ENCODE measurements at places on chromosomes 4 and X. TPM values are rescaled to one million over a fixed set of nuclear protein-coding genes. Genes with fewer than 3 reads are reported as not detected.
A peak's percentile ranks its signal among the peaks of the same experiment; 100 is the strongest.

DNA sequence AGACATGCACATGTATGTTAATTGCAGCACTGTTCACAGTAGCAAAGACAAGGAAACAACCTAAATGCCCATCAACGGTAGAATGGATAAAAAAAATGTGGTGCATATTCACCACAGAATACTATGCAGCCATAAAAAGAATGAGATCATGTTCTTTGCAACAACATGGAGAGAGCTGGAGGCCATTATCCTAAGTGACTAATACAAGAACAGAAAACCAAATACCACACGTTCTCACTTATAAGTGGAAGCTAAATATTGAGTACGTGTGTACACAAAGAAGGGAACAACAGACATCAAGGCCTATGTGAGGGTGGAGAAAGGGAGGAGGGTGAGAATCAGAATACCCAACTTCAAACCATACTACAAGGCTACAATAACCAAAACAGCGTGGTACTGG is 17.4 kb upstream of the LNX1 start:
- H3K4me3 ChIP-seq = no peak overlapping the region
- H3K4me1 ChIP-seq = no peaks in the 10 kb centered on the region
- no peaks in the 10 kb centered on the region for H3K36me3 ChIP-seq
- no peak overlapping the region for H3K27ac ChIP-seq

GRCh38 chrX:41087201-41087600 is 2.0 kb downstream of the USP9X start:
- no peaks in the 10 kb centered on the region for H3K27me3 ChIP-seq
- peak overlapping the region; percentile 84 for H3K27ac ChIP-seq
- H3K36me3 ChIP-seq = peaks cover 9% of the 10 kb centered on the region
- peaks cover 34% of the 10 kb centered on the region for H3K4me1 ChIP-seq

Gene TEX13B
- not detected for total RNA-seq

- DNase-seq = no peak
- no peak overlapping the region for H3K4me3 ChIP-seq
- no peak overlapping the region for H3K27ac ChIP-seq
- H3K4me1 ChIP-seq = no peaks in the 10 kb centered on the region
- H3K36me3 ChIP-seq = peaks cover 12% of the 10 kb centered on the region
- no peaks in the 10 kb centered on the region for H3K27me3 ChIP-seq
These were observed 22.6 kb upstream of the CLCN4 start for GRCh38 chrX:10133980-10134676.

- no peaks in the 10 kb centered on the region for H3K4me1 ChIP-seq
- peaks cover 7% of the 10 kb centered on the region for H3K27me3 ChIP-seq
- H3K27ac ChIP-seq = no peak overlapping the region
- H3K4me3 ChIP-seq = no peak overlapping the region
- H3K36me3 ChIP-seq = no peaks in the 10 kb centered on the region
These were observed 204.8 kb upstream of the RASGEF1B start for GRCh38 chr4:81676537-81676936.

GRCh38 chrX:69431420-69431819 is 72.7 kb upstream of the NALF2 start:
- H3K36me3 ChIP-seq = no peaks in the 10 kb centered on the region
- H3K27ac ChIP-seq = no peak overlapping the region
- no peaks in the 10 kb centered on the region for H3K4me1 ChIP-seq

Gene RWDD4
- 24.2 TPM for total RNA-seq

- no peak for DNase-seq
- H3K4me1 ChIP-seq = no peaks in the 10 kb centered on the region
- H3K4me3 ChIP-seq = no peak overlapping the region
- peaks cover 76% of the 10 kb centered on the region for H3K27me3 ChIP-seq
- H3K27ac ChIP-seq = no peak overlapping the region
These were observed 18.3 kb upstream of the PITX2 start for GRCh38 chr4:110641218-110641617.

DNA sequence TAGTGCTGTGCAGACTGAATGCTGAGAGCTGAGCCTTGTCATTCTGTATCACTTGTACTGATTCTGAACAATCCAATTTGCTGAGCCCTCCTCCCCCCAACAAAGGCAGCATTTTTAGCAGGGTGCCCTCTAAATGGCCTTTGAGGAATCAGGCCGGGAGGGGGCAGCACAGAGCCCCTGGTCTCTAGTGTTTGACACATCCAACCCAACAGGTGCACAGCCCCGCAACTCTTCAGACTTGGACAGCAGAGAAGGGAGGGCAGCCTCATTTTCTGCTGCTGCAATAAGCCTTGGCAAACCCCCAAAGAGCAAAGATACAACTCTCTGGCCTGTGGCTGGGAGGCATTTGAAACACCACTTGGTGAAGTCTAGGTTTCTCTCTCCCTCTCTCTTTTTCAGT is 3.4 kb downstream of the ATP1B4 start:
- peak; percentile 14 for DNase-seq
- no peak overlapping the region for H3K27ac ChIP-seq
- peaks cover 3% of the 10 kb centered on the region for H3K27me3 ChIP-seq
- H3K36me3 ChIP-seq = no peaks in the 10 kb centered on the region

DNA sequence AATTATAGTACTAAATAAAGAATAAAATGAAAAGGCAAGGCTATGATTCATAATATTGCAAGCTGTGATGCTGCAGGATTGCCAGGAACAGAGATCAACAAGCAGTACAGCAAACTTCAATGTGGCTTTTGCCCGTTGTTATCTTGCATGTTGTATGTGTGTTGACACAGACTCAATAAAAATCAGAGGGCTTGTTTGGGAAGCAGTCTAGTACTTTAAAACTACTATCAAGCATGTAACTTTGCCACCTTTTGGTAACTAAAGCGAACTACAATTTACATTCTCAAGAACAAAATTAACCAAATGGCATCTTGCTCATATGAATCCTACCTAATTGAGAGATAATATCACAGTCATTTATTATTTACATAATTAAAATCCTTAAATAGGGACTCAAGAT is 79.8 kb upstream of the GPM6A start:
- no peak overlapping the region for H3K4me3 ChIP-seq
- H3K36me3 ChIP-seq = no peaks in the 10 kb centered on the region
- no peaks in the 10 kb centered on the region for H3K27me3 ChIP-seq
- H3K27ac ChIP-seq = no peak overlapping the region

DNA sequence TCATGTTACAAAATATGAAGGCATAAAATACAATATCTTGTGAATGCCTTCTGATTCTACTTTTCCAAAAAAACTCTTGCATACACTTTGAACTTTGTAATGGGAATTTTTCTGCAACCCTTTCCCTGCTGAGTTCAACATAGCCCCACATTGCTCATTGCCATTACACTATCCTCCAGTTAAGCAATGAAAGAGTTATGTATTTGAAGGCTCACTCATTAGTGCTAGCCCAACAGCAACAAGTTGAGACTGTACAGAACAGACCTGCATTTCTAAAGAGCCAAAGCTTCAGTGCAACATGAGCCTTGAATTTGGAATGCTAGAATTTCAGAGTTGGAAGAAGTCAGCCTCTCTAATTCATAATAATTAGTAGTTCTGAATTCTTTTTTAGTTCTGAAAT is 44.4 kb upstream of the STAG2 start:
- H3K36me3 ChIP-seq = no peaks in the 10 kb centered on the region
- DNase-seq = no peak
- no peak overlapping the region for H3K4me3 ChIP-seq
- H3K27me3 ChIP-seq = no peaks in the 10 kb centered on the region
- H3K27ac ChIP-seq = no peak overlapping the region

DNA sequence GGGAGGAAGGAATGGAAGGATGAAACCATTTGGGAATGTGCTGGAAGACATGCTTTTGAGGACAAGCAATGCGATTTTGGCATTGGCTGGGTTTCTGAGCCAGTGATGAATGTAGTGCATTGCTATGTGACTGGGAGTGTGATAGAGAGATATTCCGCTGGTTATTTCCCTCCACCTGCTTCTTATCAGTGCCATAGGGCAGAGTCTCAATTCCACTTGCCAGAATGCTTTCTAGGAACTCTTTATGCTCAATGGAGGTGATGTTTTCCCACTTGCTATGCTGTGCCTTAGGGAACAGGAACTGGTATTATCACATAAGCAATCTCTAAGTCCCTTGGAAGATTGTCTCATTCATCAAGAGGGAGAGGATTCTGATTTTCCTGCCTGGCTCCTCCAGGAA is 28.0 kb downstream of the TBL1X start:
- H3K4me3 ChIP-seq = no peak overlapping the region
- H3K27ac ChIP-seq = no peak overlapping the region
- H3K36me3 ChIP-seq = peaks cover 9% of the 10 kb centered on the region
- no peak for DNase-seq
- no peaks in the 10 kb centered on the region for H3K27me3 ChIP-seq

DNA sequence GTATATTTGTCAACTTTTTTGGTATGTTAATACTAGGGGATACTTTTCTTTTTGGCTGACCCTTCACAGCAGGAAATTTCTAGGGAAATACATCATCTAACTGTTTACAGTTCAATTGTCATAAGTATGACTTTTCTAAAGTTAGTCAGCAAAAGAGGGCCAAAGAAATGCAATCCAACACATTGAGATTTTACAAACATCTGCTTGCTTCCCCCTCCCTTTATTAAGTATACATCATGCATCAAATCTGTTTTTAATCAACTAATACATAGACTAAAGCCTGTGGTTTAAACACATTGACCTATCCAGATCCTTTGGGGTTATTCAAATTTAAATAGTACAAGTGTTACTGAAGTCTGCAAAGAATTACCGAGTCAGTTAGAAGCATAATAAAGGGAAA is 93.9 kb downstream of the MID1 start:
- H3K4me3 ChIP-seq = no peak overlapping the region
- H3K27ac ChIP-seq = no peak overlapping the region
- peaks cover 2% of the 10 kb centered on the region for H3K27me3 ChIP-seq
- H3K36me3 ChIP-seq = no peaks in the 10 kb centered on the region
- no peak for DNase-seq

- DNase-seq = no peak
- no peaks in the 10 kb centered on the region for H3K27me3 ChIP-seq
- H3K27ac ChIP-seq = no peak overlapping the region
- peaks cover 41% of the 10 kb centered on the region for H3K36me3 ChIP-seq
These were observed 17.8 kb downstream of the SCFD2 start for GRCh38 chr4:53348046-53348445.

DNA sequence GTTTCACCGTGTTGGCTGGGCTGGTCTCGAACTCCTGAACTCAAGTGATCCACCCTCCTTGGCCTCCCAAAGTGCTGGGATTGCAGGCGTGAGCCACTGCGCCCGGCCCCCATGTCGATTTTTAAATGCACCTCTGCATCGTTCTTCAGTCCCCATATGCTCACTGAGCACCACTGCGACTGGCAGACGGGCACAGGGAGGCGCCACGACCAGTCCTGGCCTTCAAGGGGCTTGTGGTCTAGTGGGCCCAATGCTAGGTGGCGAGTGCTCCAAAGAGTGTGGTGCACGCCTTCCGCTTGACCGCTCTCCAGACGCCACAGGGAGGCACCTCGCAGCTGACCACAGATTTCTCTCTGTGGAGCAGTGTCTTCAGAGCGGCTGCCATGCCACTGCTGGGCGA is 11.7 kb upstream of the MSANTD1 start:
- H3K36me3 ChIP-seq = peaks cover 11% of the 10 kb centered on the region
- peaks cover 2% of the 10 kb centered on the region for H3K4me1 ChIP-seq
- no peak overlapping the region for H3K4me3 ChIP-seq
- DNase-seq = no peak
- H3K27ac ChIP-seq = no peak overlapping the region
- no peaks in the 10 kb centered on the region for H3K27me3 ChIP-seq

DNA sequence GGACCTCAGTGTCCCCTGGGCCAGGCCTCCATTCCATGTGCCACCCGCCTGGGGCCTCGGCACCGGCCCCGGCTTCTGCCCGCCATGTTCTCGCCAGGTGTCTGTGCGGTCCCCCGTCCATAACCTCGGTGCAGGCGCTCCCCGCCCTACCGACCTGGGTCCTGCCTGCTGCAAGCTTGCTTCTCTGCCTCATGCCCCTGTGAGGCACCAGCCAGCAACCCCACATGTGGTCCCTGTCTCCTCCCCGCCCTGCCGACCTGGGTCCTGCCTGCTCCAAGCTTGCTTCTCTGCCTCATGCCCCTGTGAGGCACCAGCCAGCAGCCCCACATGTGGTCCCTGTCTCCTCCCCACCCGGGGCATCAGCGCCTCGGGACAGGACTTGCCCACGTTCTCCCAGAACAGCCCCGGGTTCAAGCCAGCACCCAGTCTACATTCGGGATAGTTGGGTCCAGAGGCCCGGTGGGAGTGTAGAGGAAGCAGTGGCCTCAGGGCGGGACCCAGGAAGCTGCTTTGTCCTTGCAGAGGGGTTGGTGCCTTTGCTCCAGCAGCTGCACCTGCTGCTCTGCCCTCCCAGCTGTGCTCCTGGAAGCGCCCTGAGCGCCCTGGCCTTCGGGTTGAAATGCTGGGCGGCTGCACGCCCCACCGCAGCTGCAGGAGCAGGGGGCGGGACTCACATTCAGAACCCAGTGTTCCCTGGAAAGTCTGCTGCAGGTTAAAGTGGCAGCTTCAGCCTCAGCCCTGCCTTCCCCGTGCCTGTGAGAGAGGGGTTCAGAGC is 20.1 kb upstream of the UVSSA start:
- H3K27ac ChIP-seq = no peak overlapping the region
- DNase-seq = no peak
- H3K27me3 ChIP-seq = no peaks in the 10 kb centered on the region
- no peak overlapping the region for H3K4me3 ChIP-seq
- peaks cover 26% of the 10 kb centered on the region for H3K4me1 ChIP-seq

- no peaks in the 10 kb centered on the region for H3K36me3 ChIP-seq
- H3K4me3 ChIP-seq = no peak overlapping the region
- no peaks in the 10 kb centered on the region for H3K4me1 ChIP-seq
- no peak for DNase-seq
- no peak overlapping the region for H3K27ac ChIP-seq
These were observed 582.4 kb upstream of the FAM241A start for GRCh38 chr4:111562826-111563225.

Gene XAGE2
- not detected for total RNA-seq

Gene PALLD
- 22.9 TPM for total RNA-seq

Gene MAP7D2
- 0.39 TPM for total RNA-seq

Gene HSFX1
- 0.49 TPM for total RNA-seq

Gene TRIM60
- not detected for total RNA-seq

DNA sequence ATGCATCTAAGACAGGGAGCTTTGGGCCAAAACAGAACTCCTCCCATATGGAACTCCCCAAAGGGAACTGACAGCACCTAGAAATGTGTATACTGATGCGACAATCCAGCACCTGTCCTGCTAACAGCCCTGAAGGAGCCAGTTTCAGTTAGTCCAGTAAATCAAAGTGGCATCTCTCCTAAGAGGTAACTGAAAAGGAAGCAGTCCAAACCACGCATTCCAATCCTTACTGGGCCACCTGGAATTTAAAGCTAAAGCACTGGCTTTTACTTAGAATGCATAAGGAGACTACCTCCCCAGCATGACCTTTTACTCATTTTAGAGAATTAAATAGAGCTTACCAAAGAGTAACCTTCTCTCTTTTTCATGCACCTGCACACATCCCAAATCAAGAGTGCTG is 586.8 kb upstream of the PITX2 start:
- H3K27ac ChIP-seq = no peak overlapping the region
- no peak overlapping the region for H3K4me3 ChIP-seq
- H3K27me3 ChIP-seq = no peaks in the 10 kb centered on the region

Data from activated T-helper 1 cell treated with anti-CD3 and anti-CD28 coated beads, Interleukin-12 subunit alpha, Interleukin-12 subunit beta, Interleukin-2, Interleukin-4 antibody, amounts not matched to agents 30 ng/mL and 10 ng/mL and 1 ng/mL, durations not matched to agents 14 hours and 24 hours and 36 hours (primary cell).